ENCODE measurements at places on chromosomes 3 and 15.

- DNase-seq = no peak
Measured at GRCh38 chr15:41561777-41562145, 2.7 kb downstream of the TYRO3 start.

- DNase-seq = no peak
Measured at GRCh38 chr3:188370081-188370830, 216.3 kb downstream of the LPP start.

GRCh38 chr3:56188201-56188600 is 280.1 kb downstream of the ERC2 start:
- no peak for DNase-seq

GRCh38 chr15:35693286-35693685 is 147.3 kb upstream of the DPH6 start:
- no peak for DNase-seq

GRCh38 chr15:67225336-67225735 is 29.1 kb downstream of the AAGAB start:
- no peak for DNase-seq
